ENCODE measurements at places on chromosomes 3 and 15. TPM values are rescaled to one million over a fixed set of nuclear protein-coding genes. Genes with fewer than 3 reads are reported as not detected.
A peak's percentile ranks its signal among the peaks of the same experiment; 100 is the strongest.

GRCh38 chr3:110568246-110568645 is 503.4 kb upstream of the NECTIN3 start:
- no peak for DNase-seq

DNA sequence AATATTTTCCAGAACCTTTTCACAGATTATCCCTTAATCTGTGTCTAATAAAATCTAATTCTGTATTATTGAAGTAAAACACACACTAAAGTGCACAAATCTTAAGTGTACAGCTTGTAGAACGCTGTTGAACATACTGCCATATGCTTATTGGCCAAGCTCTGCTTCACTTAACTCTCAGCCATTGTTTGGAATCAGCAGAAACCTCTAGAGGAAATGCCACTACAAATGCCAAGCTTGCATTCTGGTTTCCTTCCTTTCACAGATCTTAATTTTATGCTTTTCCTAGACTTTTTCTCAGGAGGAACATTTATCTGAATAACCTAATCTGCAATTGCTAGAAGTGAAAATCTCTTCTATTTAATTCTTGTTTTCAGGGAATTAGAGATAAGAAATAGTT is 10.1 kb downstream of the MNS1 start:
- peak; percentile 36 for DNase-seq

DNA sequence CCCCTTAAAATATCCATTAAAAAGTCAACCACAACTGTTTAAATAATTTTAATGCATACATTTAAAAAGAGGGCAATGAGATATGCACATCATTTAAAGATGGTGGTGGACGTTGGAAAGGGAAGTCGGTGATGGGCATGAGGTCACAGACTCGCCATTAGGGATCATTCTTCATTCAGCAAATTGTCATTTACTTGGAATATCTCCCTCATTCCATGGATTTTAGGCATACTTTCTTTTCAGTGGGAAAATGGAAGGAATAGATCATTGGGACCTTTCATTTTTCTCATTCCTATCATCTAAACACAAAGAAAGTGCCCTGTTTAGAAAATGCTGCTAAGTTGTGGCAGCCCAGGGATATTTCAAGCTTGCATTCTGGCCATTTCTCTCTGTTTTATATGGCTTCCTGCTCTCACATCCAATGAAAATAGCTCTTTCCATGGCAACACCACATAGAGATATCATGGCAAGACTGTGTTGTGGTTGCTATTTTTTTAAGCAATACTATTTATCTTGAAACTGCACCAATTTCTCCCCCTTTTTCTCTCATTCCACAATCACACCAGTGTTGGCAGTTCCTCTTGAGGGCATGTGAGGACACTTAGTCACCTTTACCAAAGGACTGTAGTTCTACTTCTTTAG is 40.7 kb upstream of the LMCD1 start:
- DNase-seq = no peak

DNA sequence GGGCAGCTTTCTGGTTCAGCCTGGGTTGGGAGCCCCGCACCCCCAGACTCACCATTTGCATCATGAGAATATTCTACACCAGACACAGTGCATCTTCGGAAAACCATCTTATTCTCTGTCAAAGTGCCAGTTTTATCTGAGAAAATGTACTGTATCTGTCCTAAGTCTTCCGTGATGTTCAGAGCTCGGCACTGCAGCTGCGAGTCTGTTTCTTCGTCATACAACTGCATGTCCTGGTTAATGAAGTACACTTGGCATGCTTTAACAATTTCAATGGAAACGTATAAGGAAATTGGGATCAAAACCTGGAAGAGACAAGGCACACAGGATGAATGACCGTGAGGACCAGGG is 141.5 kb downstream of the ATP10A start:
- no peak for DNase-seq

GRCh38 chr3:100265016-100265415 is 4.2 kb downstream of the TBC1D23 start:
- no peak for DNase-seq

- peak; percentile 86 for DNase-seq
Measured at GRCh38 chr15:62125773-62126172, 39.3 kb downstream of the C2CD4B start.

GRCh38 chr3:144265542-144266100 is 294.0 kb downstream of the DIPK2A start:
- peak; percentile 10 for DNase-seq

- no peak for DNase-seq
Measured at GRCh38 chr15:65942436-65942835, 73.1 kb downstream of the RAB11A start.

- DNase-seq = no peak
Measured at GRCh38 chr3:30770387-30770786, 124.1 kb downstream of the GADL1 start.

DNA sequence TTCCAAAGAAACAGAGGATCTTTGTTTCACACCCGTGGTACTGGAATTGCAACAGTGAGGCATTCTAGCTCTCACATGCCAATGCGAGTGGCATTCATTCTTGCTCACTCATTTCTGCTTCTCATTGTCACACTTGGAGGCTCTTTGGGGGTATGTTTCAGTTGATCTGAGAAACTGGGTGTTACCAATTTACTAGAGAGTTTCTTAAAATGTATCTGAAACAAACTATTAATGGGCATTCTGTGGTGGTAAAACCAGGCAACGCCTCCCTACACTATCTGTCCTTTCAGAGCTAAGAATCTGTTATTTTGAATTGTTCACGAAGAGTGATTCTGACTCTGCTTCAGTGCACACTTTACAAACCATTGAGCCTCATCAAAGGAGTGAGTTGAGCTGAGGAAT is 140.6 kb upstream of the BHLHE40 start:
- DNase-seq = no peak

Gene PLA1A
- total RNA-seq = 0.92 TPM

Gene ACP3
- not detected for total RNA-seq

Gene SLC24A5
- total RNA-seq = not detected

Gene GMNC
- not detected for total RNA-seq
